CD4-positive, alpha-beta T cell treated with Interferon alpha-2 for 1 hour (primary cell): ENCODE measurements at places on chromosomes 5 and 9.

GRCh38 chr9:135126451-135127187, 39.2 kb downstream of the OLFM1 start:
- no peak for DNase-seq

- no peak for DNase-seq
Observed at GRCh38 chr5:38167562-38167996, 90.8 kb upstream of the EGFLAM start.

DNA sequence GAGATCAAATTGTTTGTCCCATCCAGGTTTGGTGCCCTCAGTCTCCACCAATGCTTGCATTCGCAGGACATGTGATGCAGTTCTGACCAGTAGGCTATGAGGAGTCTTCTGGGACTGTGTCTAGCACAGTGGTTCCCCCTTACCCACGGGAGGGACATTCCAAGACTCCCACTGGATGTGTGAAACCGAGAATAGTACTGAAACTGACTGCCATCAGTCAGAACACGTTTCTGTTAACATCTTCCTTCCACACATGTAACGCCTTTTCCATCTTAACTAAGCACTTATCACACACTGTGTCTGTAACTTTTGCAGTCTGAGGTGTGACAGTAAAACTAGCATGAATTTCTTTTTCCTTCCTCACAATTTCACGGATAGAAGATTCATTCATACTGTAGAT, 74.7 kb downstream of the PTTG1 start:
- DNase-seq, result no peak

- DNase-seq, result no peak
Observed at GRCh38 chr5:54895816-54896341, 89.5 kb downstream of the ESM1 start.

- no peak for DNase-seq
Observed at GRCh38 chr9:73054091-73054490, 97.6 kb upstream of the ANXA1 start.

GRCh38 chr5:132926437-132926836, 37.0 kb downstream of the AFF4 start:
- no peak for DNase-seq

DNA sequence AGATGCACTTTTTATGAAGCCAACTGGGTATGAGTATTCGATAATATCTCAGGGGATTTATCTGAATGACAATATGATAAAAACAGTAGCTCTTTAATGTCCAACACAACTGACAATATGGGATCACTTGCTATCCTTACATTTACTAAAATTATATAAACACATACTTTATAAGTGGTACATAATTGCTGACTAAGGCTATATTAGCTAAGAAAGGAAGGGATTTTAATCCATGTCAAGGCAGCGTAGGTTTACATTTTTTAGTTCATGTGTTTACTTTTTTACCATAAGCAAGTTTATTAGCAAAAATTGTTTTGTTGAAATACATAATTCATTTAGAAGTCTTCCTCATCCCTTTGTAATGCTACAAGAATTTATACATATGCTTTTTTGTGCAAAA, 796.2 kb downstream of the TLE1 start:
- DNase-seq, result no peak

DNA sequence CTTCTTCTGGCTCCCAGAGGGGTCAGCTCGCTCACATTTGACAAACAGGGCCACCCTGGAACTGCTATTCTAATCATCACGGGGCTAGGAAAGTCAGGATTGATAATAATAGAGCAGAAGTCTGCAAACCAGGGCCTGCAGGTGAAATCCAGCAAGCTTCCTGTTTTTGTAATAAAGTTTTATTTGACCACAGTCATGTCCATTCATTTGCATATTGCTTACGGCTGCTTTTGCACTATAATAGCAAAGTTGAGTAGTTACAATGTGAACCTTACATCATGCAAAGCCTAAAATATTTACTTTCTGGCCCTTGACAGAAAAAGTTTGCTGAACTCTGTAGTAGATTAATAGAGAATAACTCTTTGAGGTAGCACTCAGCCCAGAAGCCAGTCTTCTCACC, 63.2 kb upstream of the CTXN3 start:
- DNase-seq, result no peak

DNA sequence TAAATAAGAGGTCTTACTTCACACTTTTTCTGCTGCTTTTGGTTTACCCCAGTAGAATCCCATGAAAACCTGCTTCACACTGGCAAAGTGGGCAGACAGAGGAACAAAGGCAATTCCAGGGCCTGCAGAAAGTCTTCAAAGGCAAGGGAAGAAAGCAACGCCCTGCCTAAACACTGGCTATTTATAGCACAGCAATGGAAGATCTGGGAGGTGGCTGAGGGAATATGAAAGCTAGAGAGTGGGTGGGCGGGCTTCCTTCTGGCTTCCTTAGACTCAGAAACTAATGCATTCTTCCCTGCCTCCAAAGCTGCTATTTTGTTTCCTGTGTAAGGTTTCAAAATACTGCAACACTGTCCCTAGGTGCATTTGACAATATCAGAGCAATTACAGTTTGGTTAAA, 46.8 kb downstream of the ELAVL2 start:
- no peak for DNase-seq

- no peak for DNase-seq
Observed at GRCh38 chr5:42611437-42611836, 145.2 kb upstream of the CCDC152 start.

GRCh38 chr9:32251539-32251938, 132.9 kb upstream of the ACO1 start:
- peak; percentile 32 for DNase-seq

- DNase-seq, result no peak
Observed at GRCh38 chr5:32496104-32496503, 51.6 kb upstream of the ZFR start.

DNA sequence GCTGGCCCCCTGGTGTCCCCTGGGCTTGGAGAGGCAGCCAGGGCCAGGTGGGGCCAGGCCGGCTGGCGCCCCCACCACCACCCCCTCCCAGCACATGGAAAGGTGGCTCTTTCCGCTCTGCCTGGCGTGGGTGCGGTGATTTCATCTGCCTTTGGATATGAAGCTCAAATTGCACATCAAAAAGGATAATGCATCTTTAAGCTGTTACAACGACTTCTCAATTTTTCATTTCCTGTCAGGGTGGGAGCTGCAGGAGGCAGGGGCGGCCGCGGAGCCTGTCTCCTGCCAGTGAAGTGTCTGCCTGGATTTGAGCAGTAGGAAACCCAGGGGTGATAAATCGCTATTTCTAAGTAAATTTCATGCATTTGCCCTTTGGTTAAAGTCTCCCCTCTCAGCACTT, 169.2 kb upstream of the MVB12B start:
- no peak for DNase-seq

GRCh38 chr5:175709276-175709781, 51.5 kb downstream of the HRH2 start:
- DNase-seq, result no peak

DNA sequence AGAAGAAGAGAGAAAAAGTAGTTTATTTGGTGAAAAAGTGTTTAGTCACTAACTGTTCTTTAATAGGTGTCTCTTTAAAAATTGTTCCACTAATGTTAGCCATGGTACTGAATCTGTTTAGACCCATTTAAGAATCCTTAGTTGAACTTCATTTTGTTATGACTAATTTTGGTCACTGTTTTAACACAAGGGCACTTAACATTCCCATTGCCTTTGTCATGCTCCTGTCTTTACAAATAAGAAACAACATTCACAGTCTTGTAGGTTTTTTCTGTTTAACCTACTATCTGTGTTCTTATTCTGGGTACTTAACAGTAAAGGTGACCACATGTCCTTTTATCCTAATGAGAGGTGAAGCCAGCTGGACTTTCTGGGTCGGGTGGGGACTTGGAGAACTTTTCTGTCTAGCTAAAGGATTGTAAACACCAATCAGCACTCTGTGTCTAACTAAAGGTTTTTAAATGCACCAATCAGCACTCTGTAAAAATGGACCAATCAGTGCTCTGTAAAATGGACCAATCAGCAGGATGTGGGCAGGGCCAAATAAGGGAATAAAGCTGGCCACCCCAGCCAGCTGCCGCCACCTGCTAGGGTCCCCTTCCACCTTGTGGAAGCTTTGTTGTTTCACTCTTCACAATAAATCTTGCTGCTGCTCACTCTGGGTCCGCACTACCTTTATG, 116.7 kb downstream of the WDR70 start:
- no peak for DNase-seq

- no peak for DNase-seq
Observed at GRCh38 chr5:108678091-108678490, 69.6 kb upstream of the FER start.

DNA sequence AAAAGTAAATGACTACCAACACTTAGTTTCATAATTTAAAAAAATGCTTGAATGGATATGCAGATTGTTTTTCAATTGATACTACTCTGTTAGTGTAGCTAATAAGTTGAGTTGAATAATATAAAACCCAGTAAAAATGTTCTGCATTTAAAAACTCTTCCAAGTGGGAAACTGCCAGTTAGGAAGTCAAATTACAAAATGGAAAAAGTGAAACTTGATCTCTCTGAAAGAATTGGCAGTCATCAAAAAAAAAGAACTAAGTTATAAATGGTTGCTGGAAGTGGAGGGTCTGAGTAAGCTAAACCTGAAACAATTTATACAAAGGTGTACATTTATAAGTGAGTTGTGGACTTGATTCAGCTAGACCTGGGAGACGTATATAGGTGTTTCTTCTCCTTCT, 52.4 kb downstream of the VCAN start:
- DNase-seq, result no peak

GRCh38 chr5:138829341-138829740, 45.8 kb downstream of the LRRTM2 start:
- no peak for DNase-seq

DNA sequence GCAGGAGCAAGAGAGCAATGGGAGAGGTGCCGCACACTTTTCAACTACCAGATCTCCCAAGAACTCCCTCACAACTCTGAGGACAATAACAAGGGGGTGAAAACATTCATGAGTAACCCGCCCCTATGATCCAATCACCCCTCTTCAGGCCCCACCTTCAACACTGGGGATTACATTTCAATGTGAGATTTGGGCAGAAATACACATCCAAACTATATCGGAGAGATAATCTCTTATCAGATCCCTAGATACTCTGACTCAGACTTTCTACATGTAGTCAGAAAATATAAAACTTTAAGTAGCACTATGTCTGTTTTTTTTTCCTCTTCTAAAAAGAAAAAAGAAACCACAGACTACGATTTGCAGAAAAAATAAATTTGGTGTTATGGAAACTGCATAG, 1595.9 kb upstream of the NUDT12 start:
- no peak for DNase-seq

DNA sequence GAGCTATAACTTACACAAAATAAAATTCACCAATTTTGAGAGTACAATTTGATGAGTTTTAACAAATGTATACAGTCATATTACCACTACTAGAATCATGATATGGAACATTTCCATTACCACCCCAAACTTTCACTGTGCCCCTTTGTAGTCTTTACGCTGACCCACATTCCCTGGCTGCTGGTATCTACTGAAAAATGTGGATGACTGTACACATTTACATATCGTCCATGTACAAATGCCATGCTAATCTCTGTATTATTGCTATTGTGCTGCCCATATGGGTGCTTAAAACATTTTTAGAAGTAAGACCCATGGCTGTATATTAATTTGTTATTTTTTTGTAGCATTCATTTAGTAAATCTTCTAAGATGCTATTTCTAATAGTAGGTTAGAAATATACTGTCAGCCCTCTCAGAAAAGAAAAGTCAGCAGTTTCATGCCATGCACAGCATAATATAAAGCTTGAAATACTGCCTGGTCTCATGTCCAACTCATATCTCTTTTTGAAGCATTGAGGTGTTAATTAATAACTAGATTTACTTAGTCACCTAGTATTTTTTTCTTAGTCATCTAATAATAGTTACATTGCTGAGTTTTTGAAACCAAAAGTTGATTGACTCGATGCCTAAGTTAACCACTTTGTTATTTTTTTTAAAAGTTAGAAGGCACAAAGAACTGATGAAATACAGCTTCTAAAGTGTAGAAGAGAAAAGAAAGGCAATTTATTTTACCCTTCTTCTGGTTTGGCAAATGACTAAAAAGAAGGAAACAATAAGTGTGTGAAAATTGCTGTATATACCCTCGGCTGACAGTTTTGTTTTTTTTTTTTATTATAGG, 188.3 kb upstream of the MEF2C start:
- DNase-seq, result no peak

DNA sequence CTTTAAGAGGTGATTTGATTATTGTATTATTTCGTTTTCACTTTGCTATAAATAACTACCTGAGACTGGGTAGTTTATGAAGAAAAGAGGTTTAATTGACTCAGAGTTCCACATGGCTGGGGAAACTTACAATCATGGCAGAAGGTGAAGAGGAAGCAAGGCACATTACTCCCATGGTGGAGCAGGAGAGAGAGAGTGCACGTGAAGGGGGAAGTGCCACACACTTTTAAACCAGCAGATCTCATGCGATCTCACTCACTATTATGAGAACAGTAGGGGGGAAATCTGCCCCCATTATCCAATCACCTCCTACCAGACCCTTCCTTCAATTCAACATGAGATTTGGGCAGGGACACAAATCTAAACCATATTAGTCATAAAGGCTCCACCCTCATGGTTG, 36.1 kb upstream of the NDFIP1 start:
- DNase-seq, result no peak

DNA sequence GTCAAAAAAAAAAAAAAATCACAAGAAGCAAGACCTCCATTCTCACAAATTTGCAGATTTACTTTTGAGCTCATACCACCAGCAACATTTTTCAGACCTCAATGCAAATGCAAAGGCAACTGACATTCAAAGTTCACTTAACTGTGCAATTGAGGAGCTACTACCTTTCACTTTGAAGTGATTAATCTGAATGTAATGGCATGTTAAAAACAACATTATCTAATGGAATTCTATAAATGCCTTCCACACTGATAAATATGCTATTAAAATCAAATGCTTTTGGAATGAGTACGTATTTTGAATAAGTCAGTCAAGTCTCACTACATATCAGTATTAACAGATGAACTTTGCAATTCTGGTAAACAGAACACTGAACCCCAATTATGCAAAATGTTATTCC, 32.3 kb downstream of the UBQLN1 start:
- no peak for DNase-seq

DNA sequence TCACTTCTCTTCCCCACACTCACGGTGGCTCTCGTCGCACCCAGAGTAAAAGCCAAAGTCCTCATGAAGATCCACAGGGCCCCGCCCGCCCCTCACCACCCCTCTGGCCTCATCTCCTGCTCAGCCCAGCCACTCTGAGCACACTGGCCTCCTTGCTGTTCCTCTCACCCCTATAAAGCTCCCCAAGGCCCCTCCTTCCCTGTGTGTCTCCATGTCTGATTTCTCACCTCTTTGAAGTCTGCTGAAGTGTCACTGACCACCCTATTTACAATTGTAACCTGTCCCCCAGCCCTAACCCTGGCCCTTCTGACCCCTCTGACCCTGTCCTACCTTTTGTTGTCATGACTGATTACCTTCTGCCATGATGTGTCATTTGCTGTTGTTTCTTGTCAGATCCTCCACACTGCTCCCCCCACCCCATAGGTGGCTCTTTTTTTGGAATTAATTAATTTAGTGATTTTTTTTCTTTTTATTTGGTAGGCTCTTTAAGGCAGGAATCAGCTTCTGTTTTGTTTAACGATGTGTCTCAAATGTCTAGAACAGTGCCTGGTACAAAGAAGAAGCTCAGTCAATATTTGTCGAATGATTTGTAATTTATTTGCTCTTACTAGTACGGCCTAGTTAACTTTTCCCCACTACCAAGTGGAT, 90.2 kb downstream of the IQGAP2 start:
- no peak for DNase-seq

GRCh38 chr5:167770461-167770860, 521.0 kb upstream of the WWC1 start:
- DNase-seq, result no peak

GRCh38 chr5:137858223-137858916, 9.3 kb upstream of the MYOT start:
- peak; percentile 12 for DNase-seq
